CD8-positive, alpha-beta memory T cell (primary cell): ENCODE measurements at places on chromosomes 7 and 10.

DNA sequence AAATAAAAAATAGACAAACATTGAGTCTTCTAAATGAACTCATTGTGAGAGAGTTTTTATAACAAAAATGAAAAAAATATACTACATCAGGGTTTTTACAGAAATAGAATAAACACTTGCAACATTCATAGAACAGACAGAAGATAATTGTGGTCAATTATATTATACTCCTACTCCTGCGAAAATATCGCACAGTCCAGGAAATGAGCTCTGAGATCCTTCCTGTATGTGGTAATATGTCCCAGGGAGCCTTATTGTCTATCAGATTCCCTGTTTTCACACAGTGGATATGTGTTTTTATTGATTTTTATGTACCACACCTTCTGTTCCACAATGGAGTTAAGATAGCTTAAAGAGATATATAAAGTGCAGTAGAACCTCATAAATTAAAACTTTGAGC lies 27.5 kb upstream of the RELN start:
- DNase-seq = no peak

DNA sequence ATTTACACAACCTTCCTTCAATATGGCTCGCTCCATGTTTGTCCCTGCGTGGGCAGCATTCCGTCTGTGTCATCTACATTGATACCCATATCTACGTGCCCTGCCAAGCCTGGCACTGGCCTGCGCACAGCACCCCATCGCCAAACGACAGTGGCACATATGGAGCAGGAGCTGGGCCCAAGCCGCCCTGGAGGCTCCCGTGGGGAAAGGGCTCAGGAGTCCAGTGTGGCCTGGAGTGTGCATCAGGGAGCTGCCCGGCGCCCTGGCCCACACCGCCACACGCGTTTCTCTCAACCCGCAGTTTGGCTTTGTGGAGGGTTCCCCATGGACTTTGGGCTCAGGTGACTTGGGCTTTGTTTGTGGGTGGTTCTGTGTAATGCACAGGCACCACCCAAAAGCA lies 273.2 kb downstream of the PTPRN2 start:
- no peak for DNase-seq

- no peak for DNase-seq
Observed at GRCh38 chr10:124665980-124666379, 78.2 kb downstream of the FAM53B start.

DNA sequence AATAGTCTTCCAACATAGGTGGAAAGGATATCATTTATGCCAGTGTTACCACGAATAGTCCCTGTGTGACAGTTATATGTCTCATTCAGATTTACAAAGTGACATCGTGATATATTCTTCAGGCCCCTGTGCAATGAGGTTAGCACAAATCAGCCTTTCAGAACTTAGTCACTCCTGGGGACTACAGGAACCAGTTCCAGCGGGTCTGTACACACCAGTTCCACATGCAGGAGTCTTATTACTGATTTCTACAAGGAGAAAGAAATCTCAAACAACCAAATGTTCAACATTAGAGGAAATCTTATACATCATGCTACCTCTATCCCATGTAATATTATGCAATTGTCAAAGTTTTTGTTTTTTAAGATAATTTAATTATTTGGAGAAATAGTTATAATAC lies 4.4 kb upstream of the WDR91 start:
- DNase-seq = no peak

GRCh38 chr10:88256886-88257285 lies 326.2 kb downstream of the RNLS start:
- no peak for DNase-seq

DNA sequence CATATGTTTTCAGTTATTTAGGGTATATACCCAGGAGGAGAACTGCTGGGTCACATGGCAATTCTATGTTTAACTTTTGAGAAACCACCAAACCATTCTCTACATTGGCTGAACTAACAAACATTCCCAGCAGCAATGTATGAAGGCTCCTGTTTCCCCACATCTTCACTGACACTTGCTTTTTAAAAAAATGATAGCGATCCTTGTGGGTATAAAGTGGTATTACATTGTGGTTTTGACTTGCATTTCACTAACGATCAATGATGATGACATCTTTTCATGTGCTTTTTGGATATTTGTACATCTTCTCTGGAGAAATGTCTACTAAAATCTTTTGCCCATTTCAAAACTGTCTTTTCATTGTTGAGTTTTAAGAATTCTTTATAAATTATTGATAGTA lies 51.2 kb upstream of the ANAPC16 start:
- peak; percentile 36 for DNase-seq

DNA sequence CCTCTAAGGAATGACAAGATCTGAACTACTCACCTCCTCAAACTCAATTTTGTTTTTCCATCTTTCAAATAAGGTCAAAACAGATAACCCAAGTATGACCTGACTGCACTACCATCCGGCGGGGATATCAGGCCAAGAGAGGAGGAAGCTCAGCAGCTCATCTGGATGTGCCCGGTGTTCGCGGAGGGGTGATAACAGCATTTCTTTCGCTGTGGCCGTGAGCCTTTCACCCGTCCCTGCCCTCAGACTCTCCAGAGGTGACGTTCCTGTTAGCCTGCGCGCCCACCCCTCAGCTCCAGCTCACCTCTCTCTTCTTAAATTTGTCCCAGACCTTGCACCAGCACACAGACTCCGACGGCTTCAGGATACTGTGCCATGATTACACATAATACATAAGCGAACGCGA lies 526 bp downstream of the ZNF248 start:
- DNase-seq = peak; percentile 49

GRCh38 chr7:153954477-153954876 lies 97.7 kb upstream of the DPP6 start:
- DNase-seq = no peak

- no peak for DNase-seq
Observed at GRCh38 chr10:101525848-101526247, 62.2 kb downstream of the POLL start.

DNA sequence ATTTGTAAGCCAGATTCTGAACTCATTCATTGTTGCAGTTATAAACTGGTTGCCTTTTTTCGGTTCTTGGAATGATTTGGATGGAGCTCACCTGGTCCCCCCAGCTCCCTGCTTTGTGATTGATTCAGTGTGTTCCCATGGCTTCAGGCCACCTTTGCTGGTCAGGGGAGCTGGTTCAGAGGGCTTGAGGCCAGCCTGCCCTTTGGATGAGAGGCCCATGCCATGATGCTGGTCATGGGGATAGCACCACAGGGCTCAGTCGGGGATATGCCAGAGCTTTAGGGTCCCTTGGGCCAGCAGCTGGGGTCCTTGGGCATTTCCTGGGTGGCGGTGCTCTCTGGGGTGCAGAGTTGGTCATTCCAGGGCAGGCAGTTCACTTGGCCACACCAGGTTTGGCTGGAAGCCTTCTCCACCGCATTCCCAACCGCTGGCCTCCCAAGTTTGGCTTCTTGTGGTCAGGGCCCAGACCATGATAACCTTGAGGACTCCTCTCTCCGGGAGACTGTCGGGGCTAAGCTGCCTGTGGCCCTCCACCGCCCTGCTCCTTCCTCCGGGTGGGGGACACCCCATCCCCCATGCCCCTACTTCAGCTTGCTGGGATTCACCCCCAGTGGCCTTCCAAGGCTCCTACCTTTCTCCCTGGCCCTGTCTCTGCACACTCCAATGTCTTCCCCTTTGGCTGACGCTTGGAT lies 65.1 kb downstream of the MGMT start:
- no peak for DNase-seq

DNA sequence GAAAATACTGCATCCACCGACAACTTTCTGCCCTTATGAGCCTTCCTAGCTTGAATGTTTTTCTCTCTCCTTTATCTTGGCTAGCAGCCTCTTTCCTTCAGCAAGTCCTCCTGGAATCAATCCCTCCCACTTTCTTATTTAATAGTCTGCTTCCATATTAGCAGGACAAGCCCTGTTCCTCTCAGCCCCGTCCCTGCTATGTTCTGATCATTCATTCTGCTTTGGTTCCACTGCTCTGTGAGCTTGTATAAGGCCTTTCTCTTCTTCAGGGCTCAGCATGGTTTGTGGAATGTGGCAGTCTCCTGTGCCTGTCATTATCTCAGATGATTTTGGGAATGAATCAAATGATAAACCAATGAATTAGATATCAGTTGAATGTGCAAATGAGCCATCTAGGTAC lies 420.1 kb downstream of the DPP6 start:
- DNase-seq = no peak

GRCh38 chr10:129343141-129343540 lies 123.9 kb upstream of the MGMT start:
- DNase-seq = no peak

- no peak for DNase-seq
Observed at GRCh38 chr7:93205046-93205445, 21.2 kb downstream of the HEPACAM2 start.

DNA sequence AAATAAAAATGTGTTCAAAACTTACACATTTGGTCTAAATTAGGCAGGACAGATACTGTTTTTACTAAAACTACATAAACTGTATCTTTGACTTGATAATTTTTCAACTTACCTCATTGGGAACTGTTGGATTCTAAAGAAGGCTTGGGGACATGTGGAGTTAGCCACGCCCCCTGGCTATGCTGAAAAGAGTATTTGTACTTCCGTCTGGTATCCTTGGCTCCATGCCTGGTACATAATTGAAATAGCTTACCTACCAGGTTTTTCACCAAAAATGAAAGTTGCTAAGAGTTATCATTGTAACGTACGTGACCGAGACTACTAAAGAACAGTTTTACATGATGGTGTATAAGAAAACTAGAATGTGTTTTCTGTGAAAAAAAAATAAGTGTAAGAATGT lies 604.8 kb upstream of the IGFBP3 start:
- no peak for DNase-seq

DNA sequence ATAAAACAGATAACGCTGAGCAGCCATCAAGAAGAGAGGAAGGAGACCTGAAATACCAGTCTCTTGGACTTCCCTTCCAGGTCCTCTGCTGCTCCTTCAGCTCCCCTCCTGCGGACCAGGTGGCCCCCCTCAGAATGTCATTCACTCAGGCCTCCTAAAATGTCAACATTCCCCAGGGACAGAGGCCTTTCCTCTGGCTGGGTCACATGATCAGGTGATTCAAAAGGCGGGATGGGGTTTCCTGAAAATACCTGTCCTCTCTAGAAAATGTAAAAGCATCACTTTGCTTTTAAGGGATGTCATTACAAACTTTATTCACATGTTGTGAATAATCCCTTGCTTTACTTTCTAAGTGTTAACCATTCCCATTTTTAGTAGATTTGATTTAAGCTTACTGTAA lies 311.1 kb downstream of the INHBA start:
- no peak for DNase-seq

DNA sequence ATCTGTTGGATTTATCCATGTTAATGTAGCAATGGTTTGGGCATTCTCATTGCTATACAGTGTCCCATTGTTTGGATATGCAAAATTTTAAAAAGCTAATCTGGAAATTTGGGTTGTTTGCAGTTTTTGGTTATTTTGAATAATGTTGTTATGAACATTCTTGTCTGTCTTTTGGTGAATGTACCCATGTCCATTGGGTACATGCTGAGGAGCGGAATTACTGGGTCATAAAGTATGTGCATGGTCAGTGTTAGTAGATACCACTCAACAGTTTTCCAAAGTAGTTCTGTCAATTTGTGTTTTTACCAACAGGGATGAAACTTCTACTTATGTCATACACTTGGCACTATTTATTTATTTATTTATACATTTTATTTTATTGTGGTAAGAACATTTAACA lies 153.9 kb downstream of the LRMDA start:
- DNase-seq = no peak

DNA sequence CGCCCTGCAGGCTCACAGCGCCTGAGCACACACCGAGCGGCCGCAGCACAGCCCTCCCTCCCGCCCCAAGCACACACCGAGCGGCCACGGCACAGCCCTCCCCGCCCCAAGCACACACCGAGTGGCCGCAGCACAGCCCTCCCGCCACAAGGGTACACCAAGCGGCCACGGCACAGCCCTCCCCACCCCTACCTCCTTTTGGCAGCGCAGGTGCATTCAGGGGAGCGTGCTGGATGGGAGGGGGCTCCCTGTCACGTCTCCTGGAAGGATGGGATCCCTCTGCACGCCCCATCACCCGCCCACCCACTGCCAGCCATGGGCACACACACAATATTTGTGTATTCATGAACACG lies 482.6 kb downstream of the DNAJB6 start:
- DNase-seq = no peak
